ENCODE measurements at places on chromosomes 1 and 21.

DNA sequence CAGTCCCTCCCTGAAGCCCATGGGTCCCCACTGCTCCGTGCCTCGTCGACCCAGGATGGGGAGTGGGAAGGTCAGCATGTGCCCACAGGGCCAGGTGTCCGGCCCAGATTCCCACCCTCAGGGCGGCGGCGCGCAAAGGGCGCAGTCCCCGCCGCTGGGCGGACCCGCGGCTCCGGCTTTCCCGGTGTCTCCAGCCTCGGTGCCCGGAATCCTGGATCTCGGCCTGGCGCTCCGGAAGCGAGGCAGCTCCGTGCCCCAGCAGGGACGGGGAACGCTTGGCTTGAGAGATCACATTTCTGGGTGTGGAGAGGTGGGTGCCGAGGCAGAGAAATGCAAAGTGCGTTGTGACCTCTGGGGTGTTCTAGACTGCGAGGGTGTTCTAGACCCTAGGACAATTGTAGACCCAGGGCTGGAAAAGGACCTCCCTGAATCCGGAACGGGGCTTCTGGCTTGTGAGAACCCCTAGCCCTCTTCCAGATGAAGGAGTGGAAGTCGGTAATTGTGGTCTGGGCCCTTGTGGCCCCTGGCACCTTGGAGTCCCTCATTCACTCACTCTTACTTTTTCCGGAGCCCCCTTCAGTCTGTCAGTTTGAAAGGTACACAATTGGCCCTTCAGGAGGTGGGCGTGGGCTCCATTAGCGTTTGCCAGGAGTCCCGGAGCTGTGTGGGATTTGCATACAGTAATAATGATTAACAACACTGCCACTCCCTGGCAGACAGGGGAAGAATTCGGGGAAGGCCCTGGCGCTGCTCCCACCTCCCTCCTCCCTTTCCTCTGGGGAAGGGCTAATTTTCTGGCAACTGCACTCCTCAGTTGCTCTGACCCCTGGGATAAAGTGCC, 1.6 kb upstream of the KCND3 start:
- no peak for DNase-seq

- no peak for DNase-seq
Measured at GRCh38 chr1:202143768-202144401, 652 bp downstream of the ARL8A start.

DNA sequence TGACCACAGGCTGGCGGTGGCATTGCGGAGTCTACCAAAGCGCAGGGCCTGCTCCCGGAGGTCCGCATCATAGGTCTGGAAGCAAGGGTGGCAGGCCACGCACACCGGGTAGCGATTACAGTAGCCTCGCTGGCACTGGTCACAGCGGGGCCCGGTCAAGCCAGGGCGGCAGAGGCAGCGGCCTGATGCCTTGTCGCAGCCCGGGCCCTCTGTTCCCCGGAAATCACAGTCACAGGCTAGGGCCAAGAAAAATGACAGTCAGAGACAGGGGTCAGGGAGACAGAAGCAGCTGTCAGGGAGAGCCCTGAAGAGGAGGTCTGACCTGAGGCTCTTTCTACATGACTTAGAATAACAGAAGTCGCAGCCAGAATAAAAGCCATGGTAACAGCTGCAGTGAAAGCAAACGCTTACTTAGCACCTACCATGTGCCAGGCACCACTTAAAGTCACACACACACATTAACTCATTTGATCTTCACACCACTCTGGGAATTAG, 26.4 kb downstream of the LAMB3 start:
- DNase-seq: no peak

DNA sequence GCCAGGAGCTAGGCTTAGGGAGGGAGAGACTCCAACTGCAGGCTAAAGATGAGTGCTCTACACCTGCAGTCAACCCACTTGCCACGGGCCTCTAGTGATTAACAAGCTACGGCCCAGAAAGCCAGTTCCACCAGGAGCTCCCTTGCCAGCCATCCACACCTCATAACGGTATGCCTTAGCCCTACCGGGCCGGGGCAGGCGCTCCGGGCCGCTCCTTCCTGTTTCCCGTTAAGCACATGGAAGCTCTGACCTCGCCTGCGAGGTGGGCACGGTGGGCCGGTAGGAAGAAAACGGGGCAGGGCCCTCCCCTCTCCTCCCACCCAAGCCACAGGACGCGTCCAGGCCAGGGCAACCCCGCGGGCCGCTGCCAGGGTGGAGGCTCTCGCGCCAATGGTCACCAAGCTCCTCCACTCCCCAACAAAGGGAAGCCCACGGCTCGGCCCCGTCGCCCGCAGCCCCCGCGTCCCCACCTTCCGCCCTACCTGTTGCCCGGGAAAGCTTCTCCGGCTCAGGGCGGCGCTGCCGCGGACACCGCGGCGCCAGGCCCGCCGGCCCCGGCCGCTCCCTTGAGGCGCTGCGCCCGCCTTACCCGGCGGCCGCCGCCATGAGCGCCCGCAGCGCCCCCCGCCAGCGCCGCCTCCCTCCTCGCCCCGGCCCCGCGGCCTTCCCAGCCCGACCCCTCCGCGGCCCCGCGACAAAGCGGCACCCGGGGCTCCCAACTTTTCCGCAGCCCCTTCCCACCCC, 627 bp downstream of the CERS2 start:
- peak; percentile 51 for DNase-seq

- DNase-seq: no peak
Measured at GRCh38 chr1:169944621-169945020, 50.9 kb upstream of the SCYL3 start.

DNA sequence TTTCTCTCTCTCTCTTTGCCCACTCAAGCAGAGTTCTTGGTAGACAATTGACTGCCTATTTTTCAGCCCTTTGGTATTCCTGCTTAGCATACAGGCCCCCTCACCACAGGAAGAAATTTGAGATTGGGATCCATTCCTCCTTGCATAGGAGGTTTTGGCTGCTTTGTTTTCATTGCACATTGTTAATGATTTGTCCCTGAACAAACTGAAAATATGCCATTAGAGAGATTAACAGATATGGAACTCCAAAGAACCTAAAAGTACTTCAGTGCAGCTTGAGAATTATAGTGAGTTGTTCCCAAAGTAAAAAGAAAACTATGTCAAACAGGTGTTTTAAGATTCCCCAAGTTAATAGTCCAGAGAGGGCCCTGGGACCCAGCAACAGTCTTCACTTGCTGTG, 200.0 kb downstream of the TTLL7 start:
- no peak for DNase-seq

DNA sequence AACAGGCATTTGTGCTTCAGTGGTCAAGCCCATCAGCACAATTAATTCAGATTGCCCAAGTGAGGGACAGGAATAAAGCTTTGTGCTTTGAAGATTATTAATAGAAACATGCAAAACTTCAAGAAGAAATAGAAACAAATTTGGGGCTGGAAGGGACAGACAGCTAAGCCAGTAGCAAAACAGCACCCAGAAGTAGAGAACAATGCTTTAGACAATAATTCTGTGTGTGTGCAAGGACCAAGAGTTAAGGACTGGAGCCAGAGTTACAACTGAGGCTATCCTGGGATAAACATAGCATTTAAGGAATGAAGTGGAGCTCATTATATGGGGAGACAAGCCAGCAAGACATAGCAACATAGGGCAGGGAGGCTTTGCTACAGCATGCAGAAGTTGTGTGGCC, 251.9 kb upstream of the DAB1 start:
- DNase-seq: no peak

- no peak for DNase-seq
Measured at GRCh38 chr1:200671235-200671786, 1.6 kb upstream of the DDX59 start.

GRCh38 chr1:175797576-175797975, 54.2 kb upstream of the TNR start:
- DNase-seq: no peak

- no peak for DNase-seq
Measured at GRCh38 chr1:94092210-94092613, 28.7 kb downstream of the ABCA4 start.

DNA sequence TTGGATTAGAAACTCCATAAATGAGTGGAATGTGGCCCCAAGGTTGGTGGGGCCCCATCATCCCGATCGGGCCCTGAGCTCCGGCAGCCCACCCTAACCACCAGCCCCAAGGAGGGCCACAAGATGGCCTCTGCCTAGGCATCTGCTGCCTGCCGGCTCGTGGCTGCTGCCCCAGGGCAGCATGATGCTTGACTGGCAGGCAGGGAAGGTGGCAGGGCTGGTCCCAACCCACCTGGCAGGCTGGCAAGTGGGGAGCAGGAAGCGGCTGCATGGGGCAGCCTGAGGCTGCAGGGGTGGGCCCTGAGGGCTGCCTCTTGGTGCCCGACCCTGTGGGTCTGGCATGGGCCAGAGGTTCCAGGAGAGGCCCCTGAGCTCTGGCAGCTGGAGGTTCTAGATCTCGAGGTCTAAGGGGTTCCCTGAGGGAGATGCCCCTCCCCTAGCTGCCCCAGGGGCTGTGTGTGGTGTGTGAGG, 760 bp upstream of the GJC2 start:
- no peak for DNase-seq

DNA sequence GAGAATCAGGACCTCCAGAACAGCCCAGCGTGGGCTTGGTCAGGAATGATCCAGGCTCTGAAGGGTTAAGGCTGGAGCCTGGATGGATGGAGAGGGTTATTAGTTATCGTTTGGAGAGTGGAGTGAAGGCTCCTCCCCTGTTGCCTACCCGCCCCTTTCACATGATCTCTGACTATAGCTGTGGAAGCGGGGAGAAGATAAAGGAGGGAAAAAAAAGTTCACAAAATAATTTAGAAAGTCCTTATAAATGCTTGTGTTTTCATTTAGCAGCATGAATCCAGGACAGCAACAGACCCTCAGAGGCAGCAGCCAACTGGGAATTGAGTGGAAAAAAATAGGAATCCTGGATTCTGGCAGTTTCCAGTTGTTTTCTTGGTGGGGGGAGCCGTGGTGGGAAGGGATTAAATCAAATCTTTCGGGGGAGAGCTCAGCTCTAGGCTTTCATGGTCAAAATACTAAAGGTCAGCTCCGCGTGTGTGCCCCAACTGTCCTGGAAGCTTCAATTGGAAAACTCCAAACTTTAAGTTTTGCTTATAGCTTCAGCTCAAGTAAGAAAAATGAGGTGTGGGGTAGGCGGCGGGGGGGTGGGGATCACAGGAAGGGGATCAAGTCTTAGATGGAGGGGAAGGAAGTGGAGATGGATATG, 595 bp upstream of the DDR2 start:
- DNase-seq: no peak

DNA sequence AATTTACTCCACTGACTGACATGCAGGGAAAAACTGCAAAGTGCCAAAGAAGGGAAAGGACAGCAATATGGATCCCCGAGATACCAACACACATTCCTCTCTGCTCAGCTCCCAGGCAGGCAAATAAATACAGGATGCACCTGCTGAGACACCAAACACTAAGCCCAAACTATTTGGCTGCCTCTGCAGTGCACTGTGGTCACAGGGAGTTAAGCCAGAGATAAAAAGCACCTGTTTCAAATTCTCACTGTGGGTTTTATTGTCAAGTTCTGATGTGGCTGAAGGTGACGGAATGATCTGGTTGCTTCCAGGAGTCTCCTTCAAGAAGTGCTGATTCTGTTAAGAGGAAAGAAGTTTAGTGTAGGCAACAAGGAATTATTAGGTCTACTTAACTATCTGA, 17.7 kb downstream of the TEX38 start:
- no peak for DNase-seq

DNA sequence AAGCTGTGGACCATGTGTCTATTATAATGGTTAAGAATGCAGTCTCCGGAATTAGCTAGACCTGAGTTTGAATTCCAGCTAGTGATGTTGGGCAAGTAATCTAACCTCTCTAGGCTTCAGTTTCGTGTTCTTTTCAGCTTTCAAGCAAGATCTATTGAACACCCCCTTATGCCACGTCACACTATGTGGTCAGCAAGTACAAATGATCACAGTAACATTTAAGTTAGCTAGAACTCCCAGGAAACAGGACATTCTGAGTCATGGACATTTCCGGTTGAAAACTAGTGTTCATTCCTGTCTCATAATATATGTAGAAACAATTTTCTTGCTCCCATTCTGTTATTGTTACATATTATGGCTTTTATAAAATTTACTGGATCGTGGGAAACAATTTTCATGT, 34.0 kb upstream of the NHLH2 start:
- DNase-seq: no peak

- DNase-seq: peak; percentile 78
Measured at GRCh38 chr1:161132410-161133219, at the start of gene DEDD. DEDD (minus strand) TSS chr1:161132667; CDS start chr1:161124462, 8,205 bp downstream.

Measured in hypothalamus (tissue), 51 donors.